ENCODE measurements at places on chromosomes 4 and X. TPM values are rescaled to one million over a fixed set of nuclear protein-coding genes. Genes with fewer than 3 reads are reported as not detected.

PAGE4 gene
- total RNA-seq = not detected

SLC49A3 gene
- total RNA-seq = 0.53 TPM

DCAF4L1 gene
- 0.27 TPM for total RNA-seq

GRCh38 chrX:119729408-119730201 is 28.8 kb upstream of the SOWAHD start:
- DNase-seq = peak; percentile 68

GRCh38 chrX:77961063-77961462 is 8.4 kb downstream of the PGAM4 start:
- no peak for DNase-seq

GRCh38 chr4:24805566-24805965 is 10.2 kb downstream of the SOD3 start:
- DNase-seq = no peak

- DNase-seq = no peak
Measured at GRCh38 chrX:105759598-105759997, 62.7 kb upstream of the NRK start.

GRCh38 chr4:41432881-41433280 is 105.1 kb upstream of the LIMCH1 start:
- DNase-seq = no peak

Measured in activated T-cell treated with anti-CD3 and anti-CD28 coated beads, Interleukin-2, amount 50 U/mL, for 4 hours (primary cell).